ENCODE measurements at places on chromosomes 13 and 19.

DNA sequence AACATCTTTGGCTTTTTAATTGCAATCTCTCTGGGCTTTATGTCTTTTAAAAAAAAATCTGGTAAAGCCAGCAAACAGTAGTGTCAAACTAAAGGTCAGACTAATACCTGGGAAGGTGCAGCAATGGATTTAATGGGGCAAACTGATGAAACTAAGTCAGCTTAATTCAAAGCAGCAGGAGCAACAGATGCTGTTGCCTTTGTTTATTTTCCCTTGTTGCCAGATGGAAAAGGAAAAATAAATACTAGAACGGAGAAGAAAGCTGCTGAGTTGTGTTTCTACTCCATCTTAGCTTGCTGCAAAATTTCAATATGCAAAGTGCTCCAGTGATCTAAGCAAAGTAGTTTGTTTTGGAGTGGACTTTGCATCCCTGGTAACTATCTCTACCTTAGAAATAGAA is 1097.8 kb downstream of the PCDH17 start:
- no peak for DNase-seq

GRCh38 chr19:10756791-10757190 is 38.9 kb downstream of the DNM2 start:
- DNase-seq: no peak

DNA sequence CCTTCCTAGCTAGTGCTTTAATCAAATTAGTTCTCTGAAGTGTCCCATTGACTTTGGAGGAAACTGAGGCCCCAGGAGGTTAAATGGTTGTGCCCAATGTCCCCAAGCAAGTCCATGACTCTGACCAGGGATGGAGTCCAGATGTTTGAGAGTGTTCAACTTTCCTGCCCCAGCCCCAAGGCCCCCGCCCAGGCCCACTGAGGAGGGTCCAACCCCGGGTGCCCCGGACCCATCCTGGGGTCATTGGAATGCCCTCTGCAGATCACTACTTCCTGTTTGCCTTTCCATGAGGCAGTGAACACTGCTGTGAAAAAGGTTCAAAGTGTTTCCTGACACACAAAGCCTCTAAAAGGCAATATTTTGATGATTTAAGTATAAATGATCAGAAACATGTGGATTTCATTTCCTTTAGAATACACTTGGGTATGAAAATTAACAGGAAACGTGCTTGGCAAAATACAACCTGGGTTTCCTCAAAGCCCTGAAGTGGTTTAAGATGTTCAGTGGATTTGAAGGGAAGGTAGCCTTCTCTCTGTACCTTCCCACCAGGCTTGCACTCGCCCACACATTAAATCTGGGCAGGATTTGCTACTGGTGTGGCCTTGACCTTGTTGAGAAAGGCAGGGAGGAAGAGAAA is 335.7 kb downstream of the TSHZ3 start:
- DNase-seq: no peak

DNA sequence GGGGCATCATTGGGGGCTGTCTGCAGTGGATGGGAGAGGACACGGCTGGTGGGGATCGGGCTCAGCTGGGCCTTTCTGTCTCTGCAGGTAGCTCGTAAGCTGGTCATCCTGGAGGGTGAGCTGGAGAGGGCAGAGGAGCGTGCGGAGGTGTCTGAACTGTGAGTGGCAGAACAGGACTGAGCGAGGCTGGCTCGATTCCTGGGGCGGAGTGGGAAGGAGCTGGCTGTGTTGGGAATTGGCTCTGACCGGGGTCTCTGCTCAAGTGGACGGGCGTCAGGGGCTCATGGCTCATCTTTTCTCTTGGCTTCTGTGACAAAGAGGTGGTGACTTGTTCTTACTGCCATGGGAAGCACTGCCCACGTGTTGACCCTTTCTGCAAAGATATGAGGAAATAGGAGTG is 11.6 kb downstream of the TPM4 start:
- DNase-seq: no peak

- DNase-seq: no peak
Measured at GRCh38 chr13:110047496-110047895, 259.5 kb downstream of the COL4A1 start.

- no peak for DNase-seq
Measured at GRCh38 chr19:1665565-1666047, 13.2 kb upstream of the TCF3 start.

- DNase-seq: no peak
Measured at GRCh38 chr13:51241720-51242119, 19.5 kb downstream of the FAM124A start.

- DNase-seq: peak; percentile 81
Measured at GRCh38 chr19:5031231-5032100, 62.6 kb downstream of the KDM4B start.

- DNase-seq: peak; percentile 38
Measured at GRCh38 chr13:39684531-39685137, 29.2 kb downstream of the COG6 start.

GRCh38 chr19:7636691-7637373 is at the start of gene STXBP2:
STXBP2 (plus strand) TSS chr19:7637110; CDS start chr19:7637150, 40 bp downstream.
- peak; percentile 95 for DNase-seq

DNA sequence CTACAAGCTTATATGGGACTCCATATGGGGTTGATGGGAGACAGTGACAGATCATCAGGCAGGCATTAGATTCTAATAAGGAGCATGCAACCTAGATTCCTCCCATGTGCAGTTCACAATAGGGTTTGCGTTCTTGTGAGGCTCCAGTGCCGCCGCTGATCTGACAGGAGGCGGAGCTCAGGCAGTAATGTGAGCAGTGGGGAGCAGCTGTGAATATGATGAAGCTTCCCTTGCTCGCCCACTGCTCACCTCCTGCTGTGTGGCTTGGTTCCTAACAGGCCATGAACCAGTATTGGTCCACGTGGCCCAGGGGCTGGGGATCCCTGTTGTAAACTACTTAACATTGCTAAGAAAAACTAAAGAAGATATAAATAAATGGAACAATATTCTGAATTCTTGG is 378.4 kb downstream of the KCNRG start:
- no peak for DNase-seq

GRCh38 chr13:98845742-98846141 is 93.3 kb upstream of the SLC15A1 start:
- DNase-seq: no peak

DNA sequence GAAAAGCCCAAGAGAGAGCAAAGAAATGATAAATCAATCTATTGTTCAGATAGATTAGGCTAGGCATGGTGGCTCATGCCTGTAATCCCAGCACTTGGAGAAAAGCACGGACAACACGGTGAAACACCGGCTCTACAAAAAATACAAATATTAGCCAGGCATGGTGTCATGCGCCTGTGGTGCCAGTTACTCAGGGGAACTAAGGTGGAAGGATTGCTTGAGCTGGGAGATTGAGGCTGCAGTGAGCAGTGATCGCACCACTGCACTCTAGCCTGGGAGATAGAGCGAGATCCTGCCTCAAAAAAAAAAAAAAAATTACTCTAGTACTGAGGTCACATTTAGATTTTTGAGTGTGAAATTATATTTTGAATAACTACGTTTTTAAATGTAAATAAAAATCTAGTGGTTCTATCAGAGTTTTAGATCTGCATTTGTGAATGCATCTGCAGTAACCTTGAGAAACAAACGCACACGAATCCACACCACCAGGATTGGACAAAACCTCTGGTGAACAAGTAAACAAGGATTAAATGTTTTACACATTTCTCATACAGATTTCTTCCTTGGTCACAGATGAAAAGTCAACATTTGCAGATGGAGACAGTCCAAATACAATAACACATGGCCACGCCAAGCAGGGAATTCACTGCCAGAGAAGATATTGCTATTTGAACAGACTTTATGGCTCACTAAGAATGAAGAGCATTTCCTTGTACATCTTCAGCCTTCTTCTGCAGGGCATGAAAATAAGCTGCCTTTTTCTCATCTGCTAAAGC is 917.6 kb downstream of the PCDH9 start:
- DNase-seq: no peak

DNA sequence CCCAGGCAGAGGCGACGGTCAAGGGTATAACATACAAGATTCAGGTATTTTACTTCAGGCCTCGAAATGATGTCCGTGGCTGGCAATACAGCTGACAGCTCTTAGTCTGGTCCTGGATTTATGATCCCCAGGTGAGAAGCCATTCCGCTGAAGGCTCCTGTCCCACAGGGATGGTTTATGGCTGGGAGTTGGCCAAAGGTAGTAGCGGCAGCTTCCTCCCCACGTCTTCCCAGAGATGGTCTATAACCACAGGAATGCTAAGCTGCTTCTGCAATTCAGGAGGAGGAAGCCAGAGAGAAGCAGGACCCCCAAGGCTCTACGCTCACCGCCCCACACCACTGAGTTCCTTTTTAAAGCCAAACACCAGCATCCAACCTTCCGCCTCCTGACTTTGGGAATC is 27.1 kb downstream of the OLFM2 start:
- no peak for DNase-seq
